Skeletal muscle tissue (tissue), 5 donors: ENCODE measurements at places on chromosomes 1 and 21. TPM values are rescaled to one million over a fixed set of nuclear protein-coding genes. Genes with fewer than 3 reads are reported as not detected.

SPRR2E gene
- not detected for total RNA-seq

BTBD19 gene
- total RNA-seq = 5.7 TPM

SYCP1 gene
- not detected for total RNA-seq

TRIM67 gene
- total RNA-seq = under 0.01 TPM

MROH7 gene
- 1.6 TPM for total RNA-seq

AMPD1 gene
- total RNA-seq = 40.7 TPM

PARK7 gene
- 261 TPM for total RNA-seq

FAM151A gene
- not detected for total RNA-seq

DISC1 gene
- total RNA-seq = 12.5 TPM

IL24 gene
- total RNA-seq = not detected

SCMH1 gene
- 13.0 TPM for total RNA-seq

TNNT2 gene
- 89.2 TPM for total RNA-seq

CXADR gene
- total RNA-seq = 0.52 TPM

EVI5 gene
- total RNA-seq = 40.7 TPM

CASQ1 gene
- total RNA-seq = 616 TPM

HSPB7 gene
- total RNA-seq = 5.7 TPM

CLCC1 gene
- total RNA-seq = 23.5 TPM

NEK2 gene
- 3.1 TPM for total RNA-seq

USH2A gene
- total RNA-seq = 0.52 TPM
